ENCODE measurements at places on chromosomes 16 and 17.

GRCh38 chr16:71254832-71255525 is 24.5 kb upstream of the HYDIN start:
- no peak for DNase-seq

DNA sequence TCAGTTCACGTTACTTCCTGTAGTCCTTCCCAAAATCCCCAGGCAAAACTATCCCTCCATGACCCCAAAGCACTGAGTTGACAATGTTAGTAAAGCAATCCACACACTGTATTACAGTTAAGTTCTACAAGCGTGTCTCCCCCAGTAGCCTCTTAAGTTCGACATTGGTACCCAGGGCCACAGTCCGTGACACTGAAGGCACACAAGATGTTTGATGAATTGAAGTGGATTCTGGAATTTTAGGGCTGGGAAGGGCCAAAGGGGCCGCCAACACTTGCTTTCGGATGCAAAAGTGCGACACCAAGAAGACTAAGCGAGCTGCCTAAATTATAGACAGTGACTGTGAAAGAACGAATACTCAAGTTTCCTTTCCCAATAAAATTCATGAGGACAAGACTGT is 1.5 kb downstream of the VPS35 start:
- no peak for DNase-seq

- DNase-seq = no peak
Observed at GRCh38 chr16:51872524-51872923, 674.4 kb downstream of the TOX3 start.

- DNase-seq = no peak
Observed at GRCh38 chr17:69086641-69087040, 25.9 kb upstream of the ABCA9 start.

DNA sequence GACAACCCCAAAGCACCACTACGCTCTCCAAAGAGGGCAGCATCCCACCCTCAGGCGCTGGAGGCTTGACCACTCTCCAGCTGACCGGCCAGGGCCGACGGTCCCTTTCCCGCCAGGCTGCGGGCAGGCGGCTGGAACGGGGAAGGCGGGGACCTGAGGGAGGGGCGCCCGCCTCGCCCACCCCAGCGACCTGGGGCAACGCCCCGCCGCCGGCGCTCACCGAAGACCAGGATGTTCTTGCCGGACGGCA is 431 bp downstream of the DYNC1LI2 start:
- DNase-seq = no peak

All from anterior cingulate cortex (tissue), 58 donors.